ENCODE measurements at places on chromosomes 16 and 17.

DNA sequence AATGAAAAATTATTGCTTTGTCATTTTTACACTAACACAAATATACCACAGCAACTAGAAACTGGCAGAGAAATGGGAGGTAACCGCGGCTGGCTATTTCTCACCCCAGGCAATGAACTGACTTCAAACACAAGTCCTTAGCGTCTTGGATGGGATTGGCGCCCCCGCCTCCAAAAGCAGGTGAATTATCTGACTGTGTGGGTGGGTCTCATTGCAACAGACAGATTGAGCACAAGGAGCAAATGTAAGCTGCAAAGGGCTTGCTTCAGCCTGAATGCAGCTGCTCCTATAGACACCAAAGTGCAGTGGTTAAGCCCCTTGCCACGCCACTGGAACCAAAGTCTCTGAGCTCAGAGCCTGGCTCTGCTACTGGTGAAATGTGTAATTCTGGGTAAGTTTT lies 225.0 kb downstream of the XYLT1 start:
- no peak for DNase-seq

DNA sequence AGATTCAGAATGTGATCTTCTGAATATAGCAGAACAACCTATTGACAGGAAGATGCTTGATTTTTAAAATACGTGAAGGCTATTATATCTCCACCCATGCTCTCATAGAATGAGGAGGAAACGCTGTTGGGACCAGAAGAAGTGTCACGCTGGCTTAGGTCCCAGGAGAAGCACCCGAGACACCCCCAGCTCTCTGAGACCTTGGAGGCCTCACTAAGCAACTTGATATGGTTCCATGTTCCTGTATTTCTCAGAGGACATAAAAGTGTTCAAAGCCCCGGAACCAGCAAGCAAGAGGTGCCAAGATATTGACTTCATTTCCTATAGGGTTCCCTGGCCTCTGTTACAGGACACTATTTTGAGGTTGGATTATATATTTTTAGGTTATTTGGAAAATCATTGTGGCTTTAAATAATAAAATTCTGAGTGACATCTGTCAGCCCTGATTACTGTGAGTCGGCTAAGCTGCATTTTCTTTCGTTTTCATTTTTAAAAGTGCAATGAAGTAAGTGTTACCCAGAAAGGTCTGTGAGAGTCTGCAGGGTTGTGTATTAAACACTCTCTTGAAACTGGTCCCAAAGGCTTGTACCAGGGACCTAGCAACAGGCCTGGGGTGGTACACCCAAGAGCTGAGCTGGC lies 400.0 kb downstream of the SOX9 start:
- no peak for DNase-seq

GRCh38 chr17:44837196-44837595 lies 7.1 kb upstream of the GJC1 start:
- DNase-seq, result no peak

DNA sequence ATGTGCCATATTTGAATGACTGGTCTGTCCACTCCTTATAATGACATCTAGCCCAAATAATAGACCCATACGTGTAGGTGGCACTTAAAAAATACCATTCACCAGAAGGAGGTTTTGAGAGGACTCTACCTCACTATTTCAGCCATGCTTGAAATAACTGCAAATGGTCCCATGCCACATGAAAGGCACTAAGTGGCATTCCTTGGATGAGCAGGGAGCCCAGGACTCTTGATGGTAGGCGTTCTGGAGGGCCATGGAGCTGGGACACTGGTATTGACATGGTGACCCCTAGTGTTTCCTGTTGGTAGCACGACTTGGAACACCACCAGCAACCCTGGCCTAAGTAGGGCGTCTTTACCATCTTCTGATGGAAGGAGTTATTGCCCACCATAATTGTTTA lies 148.7 kb upstream of the ZFHX3 start:
- peak; percentile 37 for DNase-seq

DNA sequence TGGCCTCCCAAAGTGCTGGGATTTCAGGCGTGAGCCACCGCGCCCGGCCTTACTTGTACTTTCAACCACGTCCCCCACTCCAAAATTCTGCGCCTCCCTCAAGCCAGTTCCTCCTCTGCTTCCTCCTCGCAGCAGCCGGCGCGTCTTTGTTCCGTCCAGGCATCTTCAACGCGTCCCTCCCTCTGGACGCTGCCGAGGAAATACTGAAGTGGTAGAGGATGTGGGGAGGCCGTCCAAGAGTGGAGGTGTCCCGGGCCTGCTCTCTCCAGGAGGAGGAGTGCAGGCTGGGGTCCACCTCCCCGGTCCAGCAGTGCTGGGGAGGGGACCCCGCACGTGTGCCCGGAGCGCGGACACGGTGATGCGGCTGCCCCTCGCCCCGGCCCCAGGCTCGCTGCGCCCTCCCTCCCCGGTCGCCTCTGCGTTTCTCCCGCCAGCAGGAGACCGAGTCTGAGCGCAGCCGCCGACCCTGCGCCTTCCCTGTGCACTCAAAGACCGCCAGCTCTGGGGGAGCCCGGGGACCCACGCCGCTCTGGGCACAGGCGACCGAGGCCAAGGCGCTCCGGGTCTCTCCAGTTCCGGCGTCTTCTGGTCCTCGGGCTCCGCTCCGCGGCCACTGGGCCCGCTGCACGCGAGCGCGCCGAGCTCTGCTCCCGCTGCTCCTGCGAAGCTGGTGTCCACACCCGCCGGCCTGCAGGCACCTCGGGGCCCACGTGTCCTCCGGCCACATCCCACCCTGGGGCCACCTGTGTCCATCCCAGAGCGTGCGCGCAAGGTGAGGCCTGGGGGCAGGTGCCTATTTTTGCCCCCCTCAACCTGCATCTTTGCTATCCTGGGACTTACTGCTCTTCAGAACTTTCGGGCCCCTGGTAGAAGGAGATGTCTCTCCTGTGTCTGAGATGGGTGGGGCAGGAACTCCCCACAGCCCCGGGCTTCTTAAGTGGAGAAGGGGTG lies 31.7 kb downstream of the OSBPL7 start:
- DNase-seq, result peak; percentile 12

- peak; percentile 29 for DNase-seq
Observed at GRCh38 chr16:84836234-84836647, 16.5 kb downstream of the CRISPLD2 start.

DNA sequence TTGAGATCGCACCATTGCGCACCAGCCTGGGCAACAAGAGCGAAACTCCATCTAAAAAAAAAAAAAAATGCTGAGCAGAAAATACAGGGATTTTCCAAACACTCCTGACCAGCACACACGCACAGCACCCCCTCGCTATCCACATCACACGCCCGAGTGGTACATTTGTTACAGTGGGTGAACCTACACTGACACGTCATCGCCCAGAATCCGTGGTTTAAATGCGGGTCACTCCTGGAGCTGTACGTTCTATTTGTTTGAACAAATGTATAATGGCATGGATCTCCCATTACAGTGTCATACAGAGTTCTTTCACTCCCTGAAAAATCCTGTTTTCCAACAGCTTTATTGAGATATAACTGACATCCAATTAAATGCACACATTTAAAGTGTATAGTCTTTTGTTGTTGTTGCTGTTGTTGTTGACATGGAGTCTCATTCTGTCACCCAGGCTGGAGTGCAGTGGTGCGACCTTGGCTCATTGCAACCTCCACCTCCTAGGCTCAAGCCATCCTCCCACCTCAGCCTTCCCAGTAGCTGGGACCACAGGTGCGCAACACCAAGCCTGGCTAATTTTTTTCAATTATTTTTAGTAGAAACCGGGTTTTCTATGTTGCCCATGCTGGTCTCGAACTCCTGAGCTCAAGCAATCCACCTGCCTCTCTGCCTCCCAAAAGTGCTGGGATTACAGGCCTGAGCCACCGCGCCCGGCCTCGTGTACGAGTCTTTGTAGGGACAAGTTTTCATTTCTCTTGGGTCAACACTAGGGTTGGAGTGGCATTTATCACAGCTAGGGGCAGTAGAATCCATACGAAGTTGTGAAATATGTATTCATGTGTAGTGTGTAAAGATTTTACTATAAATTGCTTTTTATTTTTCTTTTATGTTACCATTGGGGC lies 4.4 kb upstream of the CARHSP1 start:
- DNase-seq, result no peak

GRCh38 chr17:40909755-40910154 lies 24.7 kb upstream of the KRT20 start:
- DNase-seq, result peak; percentile 1

DNA sequence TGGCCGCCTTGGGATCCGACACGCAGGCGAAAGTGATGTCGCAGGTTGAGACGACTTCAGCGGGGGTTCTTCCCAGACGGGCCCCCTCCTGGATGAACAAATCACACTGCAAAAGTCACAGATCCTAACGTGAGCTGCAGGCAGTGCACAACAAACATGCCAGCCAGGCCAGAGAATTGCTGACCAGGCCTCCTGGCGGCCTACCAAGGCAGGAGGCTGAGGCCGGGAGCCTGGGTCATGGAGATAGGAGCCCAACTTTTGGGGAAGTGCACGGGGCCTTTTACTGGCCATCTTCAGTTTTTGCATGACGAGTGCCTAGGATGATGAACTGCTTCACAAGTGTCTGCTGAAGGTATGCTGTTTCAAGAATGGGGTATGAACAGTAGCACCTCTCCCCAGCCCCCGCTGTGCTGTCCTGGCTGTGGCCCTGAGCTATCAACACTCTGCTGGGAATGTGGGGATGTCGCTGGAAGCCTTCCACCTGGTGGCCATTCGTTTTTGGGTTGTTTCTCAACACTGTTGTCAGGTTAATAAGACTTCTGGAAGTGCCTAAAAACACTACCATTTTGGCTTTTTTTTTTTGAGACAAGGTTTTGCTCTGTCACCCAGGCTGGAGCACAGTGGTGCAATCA lies 12.2 kb upstream of the ROGDI start:
- no peak for DNase-seq

DNA sequence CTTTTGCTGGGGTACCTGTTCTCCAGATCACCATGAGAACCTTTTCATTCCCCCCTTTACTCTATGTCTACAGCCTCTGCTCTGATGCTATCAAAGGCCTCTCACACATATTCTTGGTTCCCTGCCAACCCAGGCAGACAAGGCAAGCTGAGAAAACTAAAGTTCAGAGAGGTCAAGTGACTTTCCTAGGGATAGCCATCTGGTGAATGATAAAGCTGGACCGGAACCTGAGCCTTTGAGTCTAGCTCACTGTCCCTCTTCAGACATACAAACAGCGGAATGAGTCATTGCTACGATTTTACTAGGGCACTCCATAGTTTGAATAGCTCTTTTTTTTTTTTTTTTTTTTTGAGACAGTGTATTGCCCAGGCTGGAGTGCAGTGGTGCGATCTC lies 73.3 kb downstream of the XYLT1 start:
- no peak for DNase-seq

All from G401 (cell line).